Hindlimb muscle (tissue), 1 donor: ENCODE measurements at places on chromosomes 5 and 9. TPM values are rescaled to one million over a fixed set of nuclear protein-coding genes. Genes with fewer than 3 reads are reported as not detected.

Gene ENTPD8
- polyA plus RNA-seq = 0.98 TPM

Gene TMEM215
- polyA plus RNA-seq = 1.4 TPM

Gene HMGCS1
- polyA plus RNA-seq = 34.2 TPM

Gene CBY3
- polyA plus RNA-seq = 0.61 TPM

Gene ALDH1A1
- polyA plus RNA-seq = 30.8 TPM

Gene NRG2
- polyA plus RNA-seq = 1.7 TPM

Gene WWC1
- 1.0 TPM for polyA plus RNA-seq

Gene STXBP1
- 15.7 TPM for polyA plus RNA-seq

Gene TIFAB
- 0.35 TPM for polyA plus RNA-seq

Gene MAP1B
- 21.4 TPM for polyA plus RNA-seq

GRCh38 chr9:92657296-92658094 is 12.4 kb downstream of the IPPK start:
- DNase-seq = no peak

DNA sequence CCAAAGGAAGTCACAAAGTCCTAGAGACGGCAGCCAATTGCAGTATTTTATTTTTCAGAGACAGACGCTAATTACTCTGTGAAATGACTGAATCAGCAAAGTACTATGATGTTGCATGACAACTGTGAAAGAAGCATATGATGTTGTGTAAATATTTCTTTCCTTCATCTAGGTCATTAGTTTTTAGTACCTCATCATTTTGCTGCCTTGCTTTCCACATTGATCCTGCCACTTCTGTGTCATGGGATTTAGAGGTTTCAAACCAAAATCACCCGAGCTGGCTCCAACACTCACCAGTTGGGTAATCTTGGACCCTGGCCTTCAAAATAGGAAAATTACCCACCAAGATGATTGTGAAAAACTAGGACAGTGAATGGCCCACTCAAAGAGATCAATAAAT is 585.2 kb downstream of the ACTL7B start:
- DNase-seq = no peak

GRCh38 chr9:91423785-91424402 is at the start of gene NFIL3:
Gene NFIL3, minus strand, starts transcription at chr9:91423832. Its CDS starts 13,098 bp downstream, at chr9:91410734.
- DNase-seq = peak; percentile 88

- no peak for DNase-seq
These were observed 29.1 kb downstream of the QRFP start for GRCh38 chr9:130867556-130867955.

GRCh38 chr5:139847790-139848507 is 52.3 kb downstream of the PSD2 start:
- peak; percentile 68 for DNase-seq

GRCh38 chr5:76391014-76391413 is 12.1 kb upstream of the IQGAP2 start:
- DNase-seq = no peak

- no peak for DNase-seq
These were observed 49.5 kb upstream of the SPINK5 start for GRCh38 chr5:148014276-148014675.

DNA sequence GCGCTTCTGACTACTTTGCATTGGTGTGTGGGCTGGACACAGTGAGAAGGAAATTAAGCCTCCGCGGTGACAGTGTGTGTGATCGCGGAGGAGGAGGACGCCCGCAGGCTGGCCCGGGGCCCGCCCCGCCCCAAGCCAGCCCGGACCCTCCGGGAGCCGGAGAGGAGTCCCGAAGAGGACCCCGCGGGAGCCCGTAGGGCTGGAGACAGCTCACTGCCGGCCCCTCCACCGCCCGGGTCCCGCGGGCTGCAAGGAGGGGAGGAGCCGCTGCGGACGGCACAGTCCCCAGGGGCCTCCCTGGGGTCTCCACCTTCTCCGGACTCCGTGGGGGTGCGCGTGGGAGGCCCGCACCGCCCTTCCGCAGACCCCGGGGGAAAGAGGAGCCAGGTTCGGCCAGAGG is 146.4 kb upstream of the ERCC6L2 start:
- no peak for DNase-seq

- DNase-seq = no peak
These were observed 191.6 kb upstream of the MSX2 start for GRCh38 chr5:174532455-174533453.

DNA sequence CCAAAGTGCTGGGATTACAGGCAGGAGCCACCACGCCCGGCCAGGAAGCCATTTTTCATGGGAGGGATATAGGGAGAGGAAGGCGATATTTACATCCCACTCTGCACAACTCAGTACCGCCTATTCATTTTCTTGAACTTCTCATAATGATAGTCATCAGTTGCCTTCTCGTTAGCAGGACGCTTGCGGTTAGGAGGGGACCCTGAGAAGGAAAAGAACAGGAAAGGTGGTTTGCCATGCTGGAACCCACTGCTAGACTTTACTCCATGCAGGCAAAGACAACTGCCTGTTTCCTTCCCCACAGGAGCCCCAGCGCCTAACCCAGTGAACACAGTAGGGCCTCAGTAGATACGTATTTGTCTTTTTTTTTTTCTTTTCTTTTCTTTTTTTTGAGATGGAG is 4.1 kb upstream of the TOR1A start:
- no peak for DNase-seq

DNA sequence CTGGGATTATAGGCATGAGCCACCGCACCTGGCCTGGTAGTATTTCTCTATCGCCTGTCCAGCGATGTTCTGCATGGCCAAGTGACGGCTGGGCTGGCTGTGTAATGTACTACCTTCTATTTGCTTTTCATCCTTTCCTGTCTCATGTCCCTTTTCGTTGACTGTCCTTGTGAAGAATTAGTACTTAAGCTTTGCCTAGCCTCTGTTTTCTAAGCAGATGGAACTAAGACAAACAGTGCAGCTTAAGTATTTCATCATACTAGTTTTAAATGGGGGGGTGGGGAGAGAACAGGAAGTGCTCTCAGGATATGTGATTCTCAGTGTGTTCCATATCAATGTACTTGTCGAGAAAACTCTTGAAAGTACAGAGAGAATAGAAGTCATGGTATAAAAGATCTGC is 31.7 kb upstream of the CCL21 start:
- DNase-seq = no peak

GRCh38 chr5:133402775-133403174 is 209.6 kb downstream of the FSTL4 start:
- no peak for DNase-seq

DNA sequence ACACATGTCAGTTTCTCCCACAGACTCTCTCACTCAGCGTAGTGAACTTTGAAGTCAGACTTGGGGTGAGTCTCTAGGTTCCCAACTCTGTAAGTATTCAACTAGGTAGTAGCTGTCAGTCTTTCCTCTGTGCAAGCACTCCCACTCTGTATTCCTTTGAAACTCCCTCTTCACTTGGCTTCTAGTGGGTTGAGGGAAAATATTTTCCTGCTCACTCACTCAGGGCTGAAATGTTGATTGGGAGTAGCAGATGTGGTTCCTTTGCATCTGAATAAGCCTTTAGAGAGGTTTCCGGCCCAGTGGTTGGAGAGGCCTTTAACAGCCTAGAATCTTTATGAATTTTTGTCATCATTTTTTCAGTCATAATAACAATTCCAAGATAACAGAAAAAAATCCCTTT is 18.1 kb upstream of the ARRDC3 start:
- no peak for DNase-seq

GRCh38 chr9:78295731-78296130 is 1.2 kb upstream of the PSAT1 start:
- DNase-seq = no peak

- DNase-seq = no peak
These were observed 8.7 kb upstream of the OR5C1 start for GRCh38 chr9:122780026-122780425.

GRCh38 chr5:170441393-170441784 is 52.2 kb upstream of the KCNMB1 start:
- DNase-seq = no peak

DNA sequence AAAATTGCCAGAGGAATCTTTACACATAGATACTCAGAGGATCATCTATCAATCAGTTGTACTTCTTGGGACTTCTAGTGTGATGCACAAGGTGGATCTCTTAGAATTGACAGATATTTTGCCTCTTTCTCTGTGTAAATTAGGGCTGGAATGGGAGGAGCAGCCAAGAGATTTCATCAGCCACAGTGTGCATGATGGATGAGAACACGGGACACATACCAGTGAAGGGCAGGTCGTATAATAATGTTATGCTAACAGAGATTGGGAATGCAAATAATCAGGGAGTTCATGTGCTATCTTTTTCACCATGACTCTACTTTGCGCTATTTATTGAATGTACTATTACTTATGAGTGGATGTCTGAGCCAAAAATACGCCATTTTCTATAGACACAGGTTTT is 43.3 kb upstream of the ISOC1 start:
- DNase-seq = no peak

GRCh38 chr5:173736923-173737412 is 120.5 kb upstream of the BOD1 start:
- DNase-seq = no peak

DNA sequence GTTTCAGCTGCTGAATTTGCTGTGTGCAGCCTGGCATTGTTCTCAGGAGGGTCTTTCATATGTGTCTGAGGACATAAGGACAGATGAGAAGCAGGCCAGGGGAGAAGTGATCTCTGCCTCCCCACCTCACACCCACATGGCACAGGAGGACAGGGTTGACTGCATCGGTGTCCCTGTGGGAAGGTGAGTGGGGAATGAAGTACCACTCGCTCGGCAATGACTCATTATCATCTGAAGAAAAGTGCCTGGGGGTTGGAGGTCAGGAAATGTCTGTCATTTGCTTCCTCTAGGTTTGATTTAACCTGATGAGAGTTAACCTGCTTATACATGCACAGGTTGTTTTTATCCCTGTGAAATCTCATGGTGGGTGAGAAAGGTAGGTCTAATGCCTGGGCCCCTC is 195.0 kb downstream of the GADD45G start:
- no peak for DNase-seq

GRCh38 chr5:94969174-94969573 is 315.7 kb downstream of the MCTP1 start:
- peak; percentile 16 for DNase-seq

DNA sequence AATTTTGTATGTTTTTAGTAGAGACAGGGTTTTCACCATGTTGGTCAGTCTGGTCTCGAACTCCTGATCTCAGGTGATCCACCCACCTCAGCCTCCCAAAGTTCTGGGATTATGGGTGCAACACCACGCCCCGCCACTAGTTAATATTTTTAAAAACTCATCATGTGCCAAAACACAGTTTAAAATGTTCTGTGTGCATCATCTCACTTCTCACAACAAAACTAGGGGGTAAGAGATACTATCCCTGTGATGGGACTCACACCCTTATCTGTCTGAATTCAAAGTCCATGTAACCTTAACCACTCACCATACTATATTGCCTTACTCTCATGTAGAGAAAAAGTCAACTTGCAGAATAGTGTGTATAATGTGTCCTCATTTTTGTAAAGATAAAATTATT is 2.6 kb downstream of the PKD2L2 start:
- no peak for DNase-seq

- no peak for DNase-seq
These were observed 67.8 kb downstream of the PTCH1 start for GRCh38 chr9:95449016-95449415.

DNA sequence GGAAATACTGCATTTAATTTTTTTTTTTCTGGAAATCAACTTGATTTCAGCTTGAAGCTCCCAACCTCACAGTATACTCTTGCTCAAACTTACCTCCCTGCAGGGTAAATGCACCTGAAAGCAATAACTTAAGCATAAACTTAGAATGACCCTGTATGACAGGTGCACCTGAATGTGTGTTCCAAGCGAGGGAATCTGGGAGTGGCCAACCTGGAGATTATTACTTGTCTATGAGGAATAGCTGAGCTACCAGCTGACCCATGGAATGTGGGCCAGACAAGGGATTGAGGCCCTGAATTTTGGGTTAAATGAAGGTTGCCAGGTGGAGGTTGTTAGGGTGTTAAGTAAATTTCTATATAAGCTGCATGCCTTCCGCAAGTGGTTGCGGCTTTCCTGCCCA is 140.6 kb downstream of the OSTF1 start:
- no peak for DNase-seq

DNA sequence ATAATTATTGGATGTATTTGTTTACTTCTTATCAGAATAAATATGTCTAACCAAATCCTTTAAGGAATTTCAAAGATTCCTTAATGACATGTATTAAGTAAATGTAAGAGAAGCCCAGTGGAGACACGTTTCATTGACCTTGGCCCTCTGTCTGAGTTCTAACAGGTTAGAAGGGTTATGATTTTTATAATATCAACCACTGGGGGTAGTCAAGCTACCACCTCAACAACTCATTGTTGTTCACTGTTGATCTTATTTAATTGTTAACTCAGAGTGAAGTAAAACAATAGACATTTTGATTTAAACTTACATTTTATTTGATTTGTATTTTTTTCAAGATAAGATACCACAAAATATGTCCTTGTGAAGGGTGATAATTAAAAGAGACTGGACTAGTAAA is 499.2 kb upstream of the COX7C start:
- DNase-seq = no peak

- DNase-seq = no peak
These were observed 382.3 kb upstream of the CDH10 start for GRCh38 chr5:25027061-25027460.

DNA sequence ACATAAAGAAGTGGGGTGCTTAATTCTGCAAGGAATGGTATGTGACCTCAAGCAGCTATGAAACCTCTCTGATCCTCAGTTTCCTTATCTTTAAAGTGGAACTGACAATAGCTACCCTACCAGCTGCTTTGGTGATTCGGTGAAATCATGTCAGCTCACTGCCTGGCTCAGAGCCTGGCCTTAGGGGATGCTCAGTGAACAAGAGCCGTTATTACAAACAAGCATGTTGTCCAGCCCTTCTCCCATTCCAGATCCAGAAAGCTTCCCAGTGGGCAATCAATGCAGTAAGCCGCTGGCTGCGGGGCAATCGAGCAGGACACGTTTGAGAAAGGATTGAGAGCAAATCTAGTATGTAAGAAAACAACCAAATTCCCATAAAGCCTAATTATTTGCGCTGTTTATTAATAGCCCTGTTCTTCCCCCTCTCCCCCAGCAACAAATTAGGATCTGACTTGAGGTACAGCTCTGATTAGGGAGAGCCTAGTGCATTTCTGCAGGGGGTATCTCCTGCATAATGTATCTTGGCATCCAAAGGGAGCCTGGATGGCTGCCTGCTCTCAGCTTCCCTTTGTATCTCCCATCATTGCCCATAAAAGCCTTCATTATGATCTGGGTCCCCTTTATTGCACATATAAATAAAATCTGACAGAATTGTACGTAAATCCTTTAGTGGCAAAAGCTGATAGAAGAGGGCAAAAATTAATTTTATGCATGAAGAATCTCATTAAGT is 371.4 kb downstream of the TMEM232 start:
- DNase-seq = peak; percentile 6

DNA sequence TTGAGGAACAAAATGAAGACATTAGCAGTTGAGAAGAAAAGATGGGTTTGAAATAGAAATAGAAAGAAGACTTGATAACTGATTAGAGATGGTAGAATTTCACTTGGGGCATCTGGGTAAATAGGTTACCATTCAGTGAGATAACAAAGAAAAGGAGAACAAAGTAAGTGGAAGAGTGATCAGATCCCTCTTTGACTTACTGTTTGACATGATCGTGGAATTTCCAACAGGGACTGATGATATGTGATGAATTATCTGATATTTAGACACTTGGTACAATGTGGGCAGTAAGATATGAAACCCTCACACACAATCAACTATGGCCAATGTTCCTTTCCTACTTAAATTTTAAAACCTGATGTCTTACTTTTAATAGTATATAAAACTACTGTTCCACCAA is 70.1 kb upstream of the STARD4 start:
- DNase-seq = no peak
